NCI-H1105 (cell line): ENCODE measurements at places on chromosomes 11 and 22.

DNA sequence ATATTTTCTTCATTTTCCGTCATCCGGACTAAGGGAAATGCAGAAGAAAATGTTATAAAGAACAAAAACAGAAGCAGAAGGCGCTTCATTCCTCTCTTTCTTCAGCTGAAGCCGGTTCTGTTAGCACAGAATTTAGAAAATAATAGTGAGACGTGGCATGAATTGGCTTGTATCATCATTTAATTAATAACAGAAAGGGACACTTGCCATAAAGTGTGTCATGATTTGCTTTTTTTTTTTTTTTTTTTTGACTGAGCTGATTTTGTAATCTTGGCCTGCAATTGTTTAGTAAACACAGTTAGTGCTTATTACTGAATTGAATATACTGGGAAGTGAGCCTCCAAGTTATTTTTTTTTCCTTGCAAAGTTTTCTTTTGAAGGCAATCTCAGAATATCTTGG is at the start of gene MMP27:
Gene MMP27 (minus strand): TSS at position 144 of the 400 bp plus-strand sequence. CDS start 55 bp downstream, at position 89.
- DNase-seq: no peak

- no peak for DNase-seq
These were observed 103.5 kb downstream of the ARHGAP8 start for GRCh38 chr22:44855855-44856254.

DNA sequence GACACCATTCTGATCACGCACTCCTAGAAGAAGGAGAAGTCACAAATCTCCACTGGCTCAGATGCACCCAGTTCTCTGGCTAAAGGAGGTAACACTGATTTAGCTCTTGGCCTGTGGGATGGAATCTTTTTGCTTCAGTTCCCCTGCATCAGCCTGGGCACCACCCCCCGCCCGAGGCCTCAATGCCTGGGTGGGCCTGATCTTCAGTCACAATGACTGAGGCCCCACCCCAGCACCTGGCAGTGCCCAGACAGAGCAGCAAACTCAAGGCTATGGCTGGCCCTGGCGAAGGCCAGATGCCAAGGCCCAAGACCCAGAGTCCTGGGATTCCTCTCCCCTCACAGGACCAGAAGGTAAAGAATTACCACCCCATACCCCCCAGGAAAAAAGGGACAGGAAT is 5.0 kb downstream of the CYB561A3 start:
- no peak for DNase-seq

DNA sequence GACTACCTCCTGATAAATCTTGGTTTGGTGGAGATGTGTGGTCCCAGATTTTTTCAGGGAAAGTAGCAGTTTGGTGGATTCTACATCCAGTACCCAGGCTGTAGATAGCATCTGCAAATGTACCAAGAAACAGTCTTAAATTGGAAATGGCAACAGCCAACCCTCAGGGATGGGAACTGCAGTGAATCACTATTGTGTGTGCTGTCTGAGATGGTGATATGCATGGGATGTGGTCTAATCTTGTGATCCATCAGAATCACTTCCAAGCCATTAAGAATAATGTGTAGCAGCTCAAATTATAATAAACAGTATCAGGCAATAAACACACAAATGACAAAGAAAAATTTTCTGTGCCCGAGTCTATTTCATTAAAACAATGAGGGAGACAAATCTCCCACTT is 3.4 kb downstream of the OLFML1 start:
- DNase-seq: no peak

GRCh38 chr11:102267609-102268008 is 49.7 kb upstream of the BIRC3 start:
- no peak for DNase-seq

DNA sequence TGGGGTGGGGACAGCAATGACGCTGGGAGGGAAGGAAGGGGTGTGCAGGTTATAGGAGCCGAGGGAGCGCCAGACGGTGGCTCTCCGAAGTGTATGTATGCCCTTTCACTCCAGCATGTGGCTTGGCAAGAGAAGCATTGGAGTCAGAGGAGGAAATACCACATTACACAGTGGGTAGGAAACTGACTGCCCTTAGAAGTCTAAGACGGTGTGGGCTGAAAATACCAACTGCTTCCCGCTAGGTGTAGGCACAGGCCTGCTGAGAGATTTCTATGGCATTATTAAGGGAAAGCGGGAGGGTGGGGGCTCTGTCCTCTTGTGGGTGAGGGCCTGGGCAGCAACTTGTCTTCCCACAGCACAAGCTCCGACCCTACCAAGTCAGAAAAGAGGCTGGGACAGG is 44.7 kb downstream of the CACNG2 start:
- DNase-seq: no peak

DNA sequence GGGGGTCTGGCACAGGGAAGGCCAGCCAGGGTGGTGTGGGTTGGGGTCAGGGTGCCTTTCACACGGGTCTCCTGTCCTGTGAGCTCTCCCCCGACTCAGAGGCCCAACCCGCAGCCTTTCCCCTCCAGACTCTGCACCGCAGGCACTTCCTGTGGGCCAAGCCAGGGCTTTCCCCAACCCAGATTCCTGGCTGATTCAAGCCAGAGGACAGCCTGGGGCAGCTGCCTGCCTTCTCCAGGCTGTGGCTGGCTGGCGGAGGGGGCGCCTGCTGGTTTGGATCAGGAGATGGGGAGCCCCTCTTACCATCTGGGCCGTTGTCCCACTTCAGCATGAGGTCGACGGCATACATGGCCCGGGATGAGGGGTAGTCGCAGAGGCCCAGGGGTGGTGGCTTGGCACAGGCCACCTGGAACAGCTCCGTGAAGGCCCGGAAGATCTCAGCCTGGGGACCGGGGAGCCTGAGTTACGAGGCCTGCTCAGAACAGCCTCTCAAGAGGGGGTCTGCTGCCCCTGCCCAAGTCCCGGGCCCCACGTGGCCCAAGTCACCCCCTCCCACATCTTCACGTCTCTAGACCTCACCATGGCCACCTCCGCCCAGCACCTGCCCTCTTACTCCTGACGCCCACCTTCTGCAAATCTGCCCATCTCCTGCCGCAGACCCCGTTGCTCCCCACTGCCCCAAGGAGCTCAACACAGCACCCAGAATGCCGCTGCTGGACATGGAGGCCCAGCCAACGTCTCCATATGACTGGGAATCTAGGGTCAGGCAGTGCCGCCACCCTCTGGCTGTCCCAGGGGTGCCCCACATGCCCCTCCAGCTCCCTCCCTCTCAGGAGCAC is 17.3 kb downstream of the TSPO start:
- DNase-seq: no peak

GRCh38 chr22:41487037-41487935 is 18.4 kb downstream of the ACO2 start:
- DNase-seq: no peak
